ENCODE measurements at places on chromosomes 6 and 20. TPM values are rescaled to one million over a fixed set of nuclear protein-coding genes. Genes with fewer than 3 reads are reported as not detected.

- no peak for DNase-seq
These were observed 251.5 kb downstream of the TSHZ2 start for GRCh38 chr20:53223626-53224172.

DNA sequence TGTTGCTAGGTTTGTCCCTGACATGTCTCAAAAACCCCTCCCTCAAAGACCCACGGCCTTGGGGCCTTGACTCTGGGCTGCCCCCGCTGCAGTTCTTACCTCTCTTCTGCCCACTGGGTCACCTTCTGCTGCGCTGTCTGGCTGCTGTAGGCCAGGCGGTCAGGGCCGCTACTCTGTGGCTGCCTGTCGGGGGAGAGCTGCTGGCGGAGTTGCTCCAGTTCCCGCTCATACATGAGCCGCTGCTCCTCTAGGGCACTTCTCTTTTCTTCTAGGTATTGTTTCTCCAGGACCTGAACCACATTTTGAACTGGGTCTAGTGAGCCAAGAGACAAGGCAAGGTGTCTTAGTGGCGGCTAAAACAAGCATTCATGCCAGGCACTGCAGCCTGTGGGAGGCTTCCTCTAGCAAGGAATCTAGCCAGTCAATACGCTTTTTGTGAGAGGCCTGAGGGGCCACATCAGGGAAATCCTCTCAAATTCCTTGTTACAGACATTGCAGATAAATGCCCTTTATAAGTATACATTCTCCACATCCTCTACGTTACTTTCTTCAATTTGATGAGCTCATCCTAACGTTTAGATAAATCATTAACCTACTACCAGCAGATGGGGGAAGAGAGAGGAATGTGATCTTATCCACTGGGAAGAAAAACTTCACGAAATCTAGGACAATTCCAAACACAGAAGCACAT, 110.3 kb upstream of the NUP153 start:
- no peak for DNase-seq

- no peak for DNase-seq
These were observed 46.6 kb downstream of the HDDC2 start for GRCh38 chr6:125255201-125255600.

DNA sequence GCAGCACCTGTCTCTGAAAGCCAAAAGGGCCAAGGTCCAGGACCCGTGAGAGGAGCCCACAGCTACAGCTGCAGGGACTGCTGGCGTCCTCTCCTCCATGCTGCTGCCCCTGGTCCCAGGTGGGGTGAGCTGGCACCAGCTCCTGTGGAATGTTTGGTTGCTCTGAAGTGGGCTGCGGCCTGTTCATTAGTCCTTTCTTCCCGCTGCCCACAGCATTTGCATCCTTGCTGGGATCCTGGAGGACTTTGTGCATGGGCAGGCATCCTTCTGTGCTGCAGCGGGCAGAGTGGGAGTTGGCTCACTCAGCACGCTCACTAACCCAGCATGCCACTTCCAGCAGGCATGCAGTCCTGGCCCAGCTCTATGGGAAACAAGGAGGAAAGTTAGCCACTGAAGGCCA, 76.4 kb downstream of the DHX35 start:
- no peak for DNase-seq

DEFB125 gene
- polyA plus RNA-seq, result not detected

TCF21 gene
- not detected for polyA plus RNA-seq

GRCh38 chr6:35136185-35136584, 5.0 kb downstream of the TCP11 start:
- DNase-seq, result no peak

DNA sequence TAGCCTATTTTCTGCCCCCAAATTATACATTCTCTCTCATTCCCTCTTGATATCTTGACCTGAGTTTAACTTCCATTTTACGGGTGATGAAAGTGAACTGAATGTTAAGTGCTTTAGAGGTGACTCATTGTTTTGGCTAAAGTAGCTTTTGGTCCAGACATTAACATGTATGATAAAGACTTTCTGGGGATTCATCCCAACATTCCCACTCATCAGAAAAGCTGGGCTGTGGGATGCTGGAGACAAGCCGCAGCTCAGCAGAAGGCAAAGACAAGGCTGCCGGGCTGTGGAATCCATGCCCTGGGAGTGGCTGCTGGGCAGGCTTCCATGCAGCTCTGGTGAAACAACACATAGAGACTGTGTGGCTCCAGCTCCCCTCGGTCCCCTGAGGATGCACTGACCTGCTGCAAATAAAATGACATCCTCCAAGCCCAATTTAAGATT, 89.9 kb upstream of the SYNDIG1 start:
- no peak for DNase-seq

DNA sequence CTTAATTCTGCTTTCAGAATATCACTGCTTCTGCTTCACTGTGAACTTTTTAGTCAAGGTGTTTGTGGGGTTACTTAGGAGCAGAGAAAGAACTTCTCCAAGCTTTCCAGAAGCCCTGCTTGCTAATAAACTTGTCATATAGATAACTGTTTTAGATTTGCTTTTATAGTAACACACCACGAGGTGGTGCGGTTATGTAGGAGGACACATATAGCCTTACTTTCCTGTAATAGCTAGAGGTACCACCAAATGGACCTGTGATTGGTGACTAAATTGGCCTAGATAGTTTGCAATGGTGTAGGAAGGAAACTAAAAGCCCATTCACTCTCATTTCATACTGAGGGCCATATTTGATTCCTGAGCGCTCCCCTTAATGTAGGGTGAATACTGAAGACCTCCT, 52.3 kb upstream of the BCLAF1 start:
- no peak for DNase-seq

FYN gene
- 338 TPM for polyA plus RNA-seq

- DNase-seq, result no peak
These were observed 211.4 kb upstream of the SMLR1 start for GRCh38 chr6:130615816-130616215.

DNA sequence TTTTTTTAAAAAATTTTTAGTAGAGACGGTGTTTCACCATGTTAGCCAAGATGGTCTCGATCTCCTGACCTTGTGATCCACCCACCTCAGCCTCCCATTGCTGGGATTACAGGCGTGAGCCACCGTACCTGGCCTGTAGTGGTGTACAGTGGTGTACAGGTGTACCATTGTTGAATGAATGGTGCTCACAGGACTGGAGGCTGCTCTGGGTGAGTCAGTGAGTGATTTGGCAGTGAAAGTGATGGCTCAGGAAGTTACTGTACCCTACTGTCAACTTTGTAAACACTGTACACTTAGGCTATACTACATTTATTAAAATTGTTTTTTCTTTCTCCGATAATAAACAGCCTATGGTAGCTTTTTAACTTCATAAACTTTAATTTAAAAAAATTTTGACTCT, 122.8 kb upstream of the EEF1E1 start:
- no peak for DNase-seq

DNA sequence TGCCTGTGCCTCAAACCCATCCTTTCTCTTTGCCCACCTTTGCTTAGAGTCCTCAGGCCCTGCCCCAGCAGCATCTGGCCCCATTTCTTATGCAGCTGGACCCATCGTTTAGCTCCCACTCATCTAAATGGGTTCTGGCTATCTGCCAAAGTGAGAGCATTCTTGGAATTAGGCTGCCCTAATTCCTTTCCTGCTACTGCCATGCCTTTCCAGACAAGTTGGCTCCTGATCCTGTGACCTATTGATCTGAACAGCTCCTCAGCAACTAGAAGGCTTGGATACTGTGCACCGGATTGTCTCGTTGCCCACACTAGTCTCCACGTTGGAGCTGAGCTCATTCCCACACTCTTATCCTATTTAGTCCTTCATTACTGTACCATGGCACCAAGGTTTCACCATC, 22.9 kb downstream of the DZANK1 start:
- no peak for DNase-seq
